ENCODE measurements at places on chromosomes 3 and 15. TPM values are rescaled to one million over a fixed set of nuclear protein-coding genes. Genes with fewer than 3 reads are reported as not detected.

GRCh38 chr15:37053166-37053565, 47.2 kb downstream of the MEIS2 start:
- H3K4me3 ChIP-seq: no peak overlapping the region
- no peaks in the 10 kb centered on the region for H3K36me3 ChIP-seq
- H3K27me3 ChIP-seq: no peaks in the 10 kb centered on the region

DNA sequence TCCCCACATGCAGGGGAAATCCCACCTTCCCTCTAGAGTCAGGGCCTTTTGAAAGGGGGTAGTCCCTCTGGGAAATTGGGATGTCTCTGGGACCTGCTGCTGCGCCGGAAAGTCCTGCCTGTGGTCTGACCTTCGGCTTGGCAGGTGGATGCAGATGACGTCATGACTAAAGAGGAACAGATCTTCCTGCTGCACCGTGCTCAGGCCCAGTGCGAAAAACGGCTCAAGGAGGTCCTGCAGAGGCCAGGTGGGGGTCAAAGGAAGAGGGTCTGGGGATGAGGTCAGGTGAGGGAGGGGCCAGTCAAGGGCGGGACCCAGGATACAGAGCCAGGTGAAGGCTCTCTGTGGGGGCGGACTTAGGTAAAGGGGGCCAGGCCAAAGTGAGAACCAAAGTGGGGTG, 16.2 kb downstream of the PTH1R start:
- no peaks in the 10 kb centered on the region for H3K36me3 ChIP-seq
- peaks cover 16% of the 10 kb centered on the region for H3K4me1 ChIP-seq
- no peak for DNase-seq
- no peak overlapping the region for H3K4me3 ChIP-seq

DNA sequence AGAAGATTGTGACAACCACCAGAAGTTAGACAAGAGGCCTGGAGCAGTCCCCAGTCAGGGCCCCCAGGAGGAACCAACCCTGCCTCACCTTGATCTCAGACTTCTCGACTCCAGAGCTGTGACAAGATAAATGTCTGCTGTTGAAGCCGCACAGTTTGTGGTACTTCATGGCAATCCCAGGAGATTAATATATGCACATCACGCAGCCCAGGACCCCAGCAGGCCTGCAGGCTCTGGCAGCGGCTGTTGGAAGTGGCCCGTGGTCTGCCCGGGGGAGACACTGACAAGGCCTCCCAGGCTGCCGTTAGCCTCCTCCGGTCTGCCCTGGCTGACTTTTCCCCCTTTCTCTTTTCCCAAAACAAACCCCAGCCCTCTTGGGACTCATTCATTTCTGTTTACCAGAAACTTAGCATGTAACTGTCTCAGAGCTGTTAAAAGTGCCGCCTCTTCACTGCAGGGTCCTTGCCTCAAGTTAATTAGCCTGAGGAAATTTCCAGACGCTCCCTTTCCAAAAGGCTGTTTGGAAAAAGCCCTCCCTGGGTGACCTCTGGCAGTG, 183.5 kb upstream of the LYSMD4 start:
- H3K4me1 ChIP-seq: peaks cover 4% of the 10 kb centered on the region
- no peaks in the 10 kb centered on the region for H3K27me3 ChIP-seq
- DNase-seq: no peak
- no peak overlapping the region for H3K4me3 ChIP-seq

DNA sequence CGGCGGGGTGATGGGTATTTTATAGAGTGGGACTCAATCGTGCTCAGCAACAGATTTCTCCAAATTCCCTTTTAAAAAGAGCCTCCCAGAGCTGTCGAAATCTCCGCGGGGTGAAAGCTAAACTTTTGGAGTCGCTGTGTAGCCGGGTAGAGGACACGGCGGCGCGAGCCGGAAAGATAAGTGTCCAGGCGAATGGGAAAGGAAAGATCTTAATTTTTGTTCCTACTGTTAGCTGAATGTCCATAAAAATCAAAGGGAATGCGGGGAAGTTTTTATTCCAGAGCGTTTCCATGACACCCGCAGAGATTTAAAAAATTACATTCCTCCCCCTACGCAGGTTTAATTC, 9.1 kb downstream of the EOMES start:
- H3K4me3 ChIP-seq: peak overlapping the region; percentile 82
- peaks cover 55% of the 10 kb centered on the region for H3K4me1 ChIP-seq
- no peaks in the 10 kb centered on the region for H3K36me3 ChIP-seq
- peaks cover 91% of the 10 kb centered on the region for H3K27me3 ChIP-seq
- no peak overlapping the region for H3K27ac ChIP-seq

- no peak for DNase-seq
- no peak overlapping the region for H3K27ac ChIP-seq
- H3K4me1 ChIP-seq: peaks cover 7% of the 10 kb centered on the region
- H3K27me3 ChIP-seq: no peaks in the 10 kb centered on the region
These were observed 245.9 kb upstream of the LMCD1 start for GRCh38 chr3:8255725-8256124.

GRCh38 chr3:160986069-160986468, 119.1 kb downstream of the B3GALNT1 start:
- H3K36me3 ChIP-seq: peaks cover 31% of the 10 kb centered on the region
- H3K27me3 ChIP-seq: no peaks in the 10 kb centered on the region
- peaks cover 10% of the 10 kb centered on the region for H3K4me1 ChIP-seq
- H3K4me3 ChIP-seq: no peak overlapping the region

SERPINI2 gene
- total RNA-seq: not detected

All from WTC11 (cell line).